ENCODE measurements at places on chromosomes 1 and 21.

GRCh38 chr1:17259233-17259873, 10.5 kb downstream of the PADI3 start:
- DNase-seq, result no peak

- no peak for DNase-seq
These were observed 68.7 kb upstream of the ATF3 start for GRCh38 chr1:212539737-212540430.

DNA sequence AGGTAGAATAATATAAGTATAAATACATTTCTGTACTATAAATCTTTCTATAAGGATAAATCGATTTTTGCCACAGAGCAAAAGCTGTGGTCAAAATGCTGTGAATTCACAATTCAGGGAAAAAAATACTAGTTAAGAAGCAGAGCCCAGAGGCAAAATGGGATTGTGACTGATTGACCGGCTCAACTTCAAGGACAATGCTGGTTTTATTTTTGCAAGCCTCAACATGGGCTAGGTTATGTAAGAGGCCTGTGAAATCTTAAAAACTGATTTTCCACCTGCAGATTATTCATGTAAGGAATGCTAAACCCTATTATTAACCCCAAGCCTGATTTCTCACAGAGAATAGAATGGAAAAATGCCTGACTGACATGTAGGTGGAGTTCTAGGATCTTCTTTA, 155.1 kb downstream of the HHAT start:
- no peak for DNase-seq

DNA sequence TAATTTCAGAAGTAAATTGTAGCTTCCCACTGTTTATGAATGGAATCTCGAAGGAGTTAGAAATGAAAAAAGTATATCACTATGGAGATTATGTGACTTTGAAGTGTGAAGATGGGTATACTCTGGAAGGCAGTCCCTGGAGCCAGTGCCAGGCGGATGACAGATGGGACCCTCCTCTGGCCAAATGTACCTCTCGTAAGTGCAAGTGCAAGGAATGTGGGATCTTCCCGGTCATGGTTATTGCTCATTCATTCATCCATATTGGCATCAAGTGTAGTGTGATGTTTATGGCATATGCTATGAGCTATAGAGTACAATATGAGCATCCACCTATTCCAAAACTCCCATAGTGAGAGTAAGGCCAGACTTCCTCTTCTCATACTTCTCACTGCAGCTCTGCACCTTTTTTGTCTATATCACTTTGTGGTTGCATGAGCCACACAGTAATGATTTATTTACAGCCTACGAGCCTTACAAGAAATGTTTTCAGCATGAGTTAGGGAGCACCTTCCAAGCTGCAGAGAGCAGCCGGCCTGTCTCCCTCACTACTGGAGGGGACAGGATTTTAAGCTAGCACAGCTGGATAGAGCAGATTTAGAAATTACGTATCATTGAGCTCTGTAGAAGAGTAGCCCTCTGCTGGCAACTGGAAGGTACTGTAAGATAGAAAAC, 24.9 kb upstream of the CR1L start:
- DNase-seq, result peak; percentile 27

GRCh38 chr21:44312716-44313115, 12.9 kb downstream of the PFKL start:
- no peak for DNase-seq

DNA sequence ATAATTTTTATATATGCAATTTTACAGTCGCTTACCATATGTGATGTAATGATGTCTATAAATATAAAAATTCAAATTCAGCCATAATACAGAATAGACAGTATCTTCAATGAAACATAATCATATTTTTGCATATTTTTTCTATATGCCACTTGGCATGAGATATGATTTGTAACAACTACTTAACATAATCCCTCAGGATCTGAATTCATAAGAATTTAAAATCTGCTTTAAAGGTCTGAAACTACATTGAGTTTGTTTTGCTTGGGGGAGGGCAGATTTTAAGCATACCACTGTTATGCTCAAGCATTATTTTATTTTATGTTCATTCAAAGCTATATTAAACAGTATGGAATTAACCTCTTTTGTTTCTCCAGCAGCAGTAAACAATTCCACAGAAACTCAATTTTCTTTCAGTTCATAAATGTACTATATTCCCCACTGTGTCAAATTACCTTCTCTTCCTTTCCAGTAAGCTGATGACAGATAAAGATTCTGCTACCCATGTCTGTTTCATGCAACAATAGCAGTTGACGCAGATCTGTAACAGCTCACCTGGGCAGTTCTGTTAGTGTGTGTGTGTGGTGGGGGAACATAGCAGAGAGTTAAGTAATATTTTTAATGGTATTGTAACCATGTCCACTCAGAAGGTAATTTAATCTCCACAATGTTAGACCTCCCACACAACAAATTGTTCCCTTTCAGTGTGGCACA, 224.8 kb downstream of the NTNG1 start:
- DNase-seq, result no peak

DNA sequence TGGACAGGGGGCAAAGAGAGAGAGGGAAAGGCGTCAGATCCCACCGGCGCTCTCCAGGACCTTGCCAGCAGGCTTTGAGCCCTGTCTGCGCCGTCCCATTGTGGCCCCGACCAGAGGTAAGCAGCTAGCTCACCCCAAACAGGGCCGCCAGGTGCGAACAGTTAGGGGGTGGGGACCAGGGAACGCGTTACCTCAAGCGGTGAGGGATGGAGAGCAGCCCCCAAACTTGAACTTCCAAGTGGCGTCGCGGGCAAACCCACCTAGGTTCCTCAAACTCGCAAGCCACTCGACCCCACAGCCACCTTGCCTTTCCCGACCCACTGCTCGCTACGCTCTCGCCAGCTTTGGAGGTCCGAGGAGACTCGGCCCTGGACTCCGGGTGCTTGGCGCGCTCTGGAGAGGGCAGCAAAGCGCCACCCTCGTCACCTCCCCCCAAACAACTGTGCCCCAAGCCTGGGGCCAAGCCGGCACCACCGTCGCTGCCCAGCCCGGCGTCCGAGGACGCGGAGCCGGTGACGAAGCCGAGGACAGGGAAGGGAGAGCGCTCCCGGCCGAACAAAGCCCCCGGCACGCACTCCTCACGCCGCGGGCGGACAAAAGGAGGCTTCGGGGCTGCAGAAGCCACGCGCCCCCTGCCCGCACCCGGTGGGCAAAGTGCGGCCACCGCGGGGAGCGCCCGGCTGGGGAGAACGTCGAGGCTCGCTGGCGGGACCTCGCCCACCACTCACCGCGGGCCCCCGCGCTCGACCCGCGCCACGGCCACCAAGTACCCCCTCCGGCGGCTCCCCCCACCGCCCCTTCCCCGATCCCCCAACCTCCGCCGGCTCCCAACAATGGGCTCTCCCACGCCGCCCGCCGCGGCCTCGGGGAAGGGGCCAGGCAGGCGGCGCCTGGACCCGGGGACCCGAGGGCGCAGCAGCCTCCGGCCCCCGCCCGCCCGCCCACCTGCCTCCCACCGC, 976 bp downstream of the SSBP3 start:
- no peak for DNase-seq

GRCh38 chr1:46544561-46545240, 6.7 kb downstream of the KNCN start:
- DNase-seq, result no peak

DNA sequence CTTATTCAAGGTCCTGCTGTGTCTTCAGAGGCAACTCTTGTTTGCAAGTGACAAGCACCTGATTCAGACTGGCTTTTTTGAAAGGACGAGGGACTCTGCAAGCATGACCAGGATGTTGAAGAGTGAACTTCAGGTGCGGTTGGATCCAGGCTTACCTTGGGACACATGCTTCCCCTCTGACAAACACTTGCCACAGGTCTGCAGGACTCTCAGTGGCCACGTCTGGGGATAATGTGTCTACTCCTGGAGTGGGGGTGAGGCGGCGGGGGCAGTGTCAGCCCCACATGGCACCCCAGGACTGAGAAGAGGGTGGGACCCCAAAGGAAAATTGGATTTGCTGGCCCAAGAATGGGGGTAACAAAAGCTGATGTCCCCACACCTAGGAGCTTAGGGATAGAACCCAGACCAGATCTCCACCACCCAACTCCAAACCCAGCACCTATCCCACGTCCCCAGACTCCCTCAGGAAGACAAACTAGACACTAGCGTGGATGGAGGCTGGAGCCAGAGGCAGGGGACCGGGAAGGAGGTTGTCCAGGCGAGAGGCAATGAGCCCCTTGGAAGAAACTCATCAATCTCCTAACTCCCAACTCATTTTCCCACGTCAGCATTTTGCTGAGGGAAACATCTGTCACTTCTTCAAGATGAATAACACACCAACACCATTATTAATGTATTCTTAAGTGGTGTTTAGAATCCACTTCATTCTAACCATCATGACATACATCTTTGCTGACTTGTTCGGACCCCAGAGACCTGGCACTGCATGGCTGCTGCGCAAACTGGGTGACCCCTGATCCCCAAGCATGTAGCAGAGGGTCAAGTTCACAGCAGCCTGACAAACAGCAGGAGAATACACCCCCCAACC, 32.0 kb upstream of the LAPTM5 start:
- DNase-seq, result no peak

DNA sequence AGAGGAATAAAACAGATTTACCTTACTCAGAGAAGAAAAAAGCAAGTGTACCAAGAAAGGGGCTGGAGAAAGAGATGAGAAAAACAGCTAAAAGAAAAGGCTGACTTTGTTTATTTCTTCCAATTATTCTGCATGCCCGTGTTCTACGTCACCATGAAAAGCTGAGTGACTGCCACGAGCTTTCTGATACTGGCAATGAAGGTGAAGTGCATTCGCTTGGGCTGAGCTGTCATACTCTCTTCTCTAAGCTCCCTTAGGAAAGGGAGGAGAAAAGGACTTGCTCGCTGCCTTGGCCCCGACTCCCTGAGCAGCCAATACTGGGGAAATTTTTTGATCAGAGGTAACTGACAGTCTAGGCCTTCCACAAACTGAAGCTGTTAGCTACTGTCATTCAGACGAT, 105.4 kb downstream of the SMYD2 start:
- DNase-seq, result no peak

DNA sequence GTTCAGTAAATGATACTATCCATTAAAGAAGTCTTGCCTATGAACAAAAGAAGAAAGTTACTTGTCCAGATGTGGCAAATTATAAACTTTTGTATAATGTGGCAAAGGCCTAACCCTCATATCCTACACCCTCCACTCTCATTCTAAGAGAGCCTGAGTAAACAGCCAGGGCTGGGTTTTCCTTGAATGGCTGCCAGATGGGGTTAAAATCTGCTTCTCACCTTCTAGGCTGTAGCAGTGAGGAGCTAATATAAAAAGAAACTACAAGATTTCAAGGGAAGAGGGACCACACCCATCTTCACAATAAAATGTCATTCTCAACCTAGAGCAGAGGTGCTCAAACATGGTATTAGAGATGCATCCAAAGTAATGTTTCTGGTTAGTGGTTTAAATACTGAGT, 8.9 kb downstream of the RABIF start:
- no peak for DNase-seq

- no peak for DNase-seq
These were observed 44.4 kb downstream of the DIPK1A start for GRCh38 chr1:92916899-92917298.
